NCI-H1694 (cell line): ENCODE measurements at places on chromosomes 5 and 9.

DNA sequence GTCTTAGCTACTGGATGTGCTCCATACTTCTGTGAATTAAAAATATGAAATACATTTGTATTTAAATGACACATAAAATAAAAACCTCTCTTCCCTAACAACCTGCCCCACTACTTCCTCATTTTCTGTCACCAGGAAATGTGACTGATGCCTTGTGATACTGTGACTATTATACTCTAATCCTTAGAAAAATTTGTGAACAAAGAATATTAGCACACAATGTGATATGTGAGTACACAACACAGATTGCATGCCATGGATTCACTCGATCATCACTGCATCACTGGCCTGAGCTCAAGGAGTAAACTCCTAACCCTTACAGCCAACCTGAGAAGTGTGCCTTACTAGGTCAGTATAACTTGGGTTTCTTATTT, 281.0 kb downstream of the EFNA5 start:
- DNase-seq = no peak

GRCh38 chr9:72217306-72217842, 68.1 kb downstream of the GDA start:
- DNase-seq = no peak

GRCh38 chr5:37886242-37886905, 46.5 kb upstream of the GDNF start:
- no peak for DNase-seq

- DNase-seq = no peak
Observed at GRCh38 chr5:165188556-165189175, 1683.2 kb downstream of the MAT2B start.

DNA sequence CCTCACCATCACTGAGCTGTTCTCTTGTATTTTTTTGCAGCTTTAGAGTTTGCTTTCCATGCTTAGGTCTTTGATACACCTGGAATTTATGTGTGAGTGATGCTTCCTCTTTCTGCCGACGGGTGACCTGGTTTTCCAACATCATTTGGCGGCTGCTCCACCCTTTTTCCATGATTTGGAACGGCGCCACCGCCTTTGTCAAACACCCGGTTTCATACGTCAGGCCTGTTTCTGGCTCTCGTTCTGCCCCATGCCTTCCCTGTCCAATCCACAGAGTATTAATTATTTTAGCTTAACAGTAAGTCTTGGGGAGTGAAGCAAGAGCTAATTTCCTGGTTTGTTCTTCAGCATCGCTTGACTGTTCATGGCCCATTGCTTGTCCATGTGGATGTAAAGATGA, 30.2 kb downstream of the CACNA1B start:
- DNase-seq = no peak
